IMR-90 (cell line): ENCODE measurements at places on chromosomes 2 and 18. TPM values are rescaled to one million over a fixed set of nuclear protein-coding genes. Genes with fewer than 3 reads are reported as not detected.
A peak's percentile ranks its signal among the peaks of the same experiment; 100 is the strongest.

- DNase-seq, result no peak
Observed at GRCh38 chr2:120245520-120246332, 6.9 kb upstream of the RALB start.

NR4A2 gene
- 2.3 and 13.6 TPM in 2 replicates for polyA plus RNA-seq

TUBB8B gene
- polyA plus RNA-seq, result not detected in 2 replicates

DCC gene
- 0.31 and 0.67 TPM in 2 replicates for polyA plus RNA-seq

DNA sequence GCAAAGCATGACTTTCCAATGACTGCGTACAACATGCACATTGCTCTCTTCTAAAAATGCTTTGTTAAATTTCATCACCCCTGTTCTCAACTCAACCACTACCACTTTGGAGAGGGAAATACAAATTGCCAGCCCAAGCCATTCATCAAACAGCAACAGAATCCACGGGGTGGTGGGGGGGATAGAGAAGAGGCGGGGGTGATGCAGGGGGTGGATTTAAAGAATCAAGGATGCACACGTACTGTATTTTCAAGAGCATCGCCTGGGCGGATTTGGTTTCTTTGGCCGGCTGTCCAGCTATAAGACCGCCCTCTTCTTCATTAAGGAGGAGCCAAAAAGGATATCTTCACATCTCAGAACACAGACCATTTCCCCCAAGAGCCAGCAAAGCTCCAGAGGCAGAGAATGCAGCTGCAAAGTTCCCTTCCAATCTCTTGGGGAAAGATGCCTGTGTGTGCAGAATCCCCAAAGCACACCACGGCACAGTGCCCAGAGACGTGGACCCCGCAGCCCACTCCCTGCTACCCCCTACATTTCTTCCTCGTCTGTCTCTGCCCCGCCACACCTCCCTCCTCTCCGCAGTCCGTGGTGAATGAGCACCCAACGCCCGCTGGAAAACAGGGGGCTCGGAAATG lies 977 bp downstream of the SLC8A1 start:
- DNase-seq, result peak; percentile 81

- DNase-seq, result no peak
Observed at GRCh38 chr18:55575066-55575465, 12.9 kb downstream of the TCF4 start.

ASB18 gene
- polyA plus RNA-seq, result not detected in 2 replicates

GRCh38 chr2:127175751-127176354 lies 44.2 kb downstream of the CYP27C1 start:
- peak; percentile 82 for DNase-seq

GRCh38 chr2:117936871-117937428 lies 76.9 kb downstream of the CCDC93 start:
- no peak for DNase-seq

GRCh38 chr2:123364243-123364896 lies 660.7 kb upstream of the CNTNAP5 start:
- DNase-seq, result no peak

GRCh38 chr2:28352104-28352503 lies 40.6 kb upstream of the FOSL2 start:
- no peak for DNase-seq

ZSWIM2 gene
- polyA plus RNA-seq, result 0.09 TPM in 1 of 2 replicates, not detected in the other

DNA sequence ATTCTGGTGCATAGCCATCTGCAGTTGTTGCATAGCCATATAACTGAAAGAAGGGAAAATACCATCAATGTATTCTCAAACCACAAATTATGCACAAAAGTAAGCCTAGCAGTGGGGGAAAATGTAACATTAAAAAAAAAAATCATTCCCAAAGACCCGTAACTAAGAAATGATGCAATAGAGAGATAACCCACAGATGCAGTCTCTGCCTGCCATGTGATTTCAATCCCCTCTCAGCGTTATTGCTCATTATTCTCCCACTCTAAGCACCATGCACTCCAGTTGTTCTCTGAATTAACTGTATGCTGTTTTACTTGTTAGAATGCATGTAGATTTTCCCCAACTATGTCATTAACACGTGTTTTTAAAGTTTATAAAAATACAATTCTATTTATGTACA lies 14.1 kb downstream of the DSC1 start:
- no peak for DNase-seq

DNA sequence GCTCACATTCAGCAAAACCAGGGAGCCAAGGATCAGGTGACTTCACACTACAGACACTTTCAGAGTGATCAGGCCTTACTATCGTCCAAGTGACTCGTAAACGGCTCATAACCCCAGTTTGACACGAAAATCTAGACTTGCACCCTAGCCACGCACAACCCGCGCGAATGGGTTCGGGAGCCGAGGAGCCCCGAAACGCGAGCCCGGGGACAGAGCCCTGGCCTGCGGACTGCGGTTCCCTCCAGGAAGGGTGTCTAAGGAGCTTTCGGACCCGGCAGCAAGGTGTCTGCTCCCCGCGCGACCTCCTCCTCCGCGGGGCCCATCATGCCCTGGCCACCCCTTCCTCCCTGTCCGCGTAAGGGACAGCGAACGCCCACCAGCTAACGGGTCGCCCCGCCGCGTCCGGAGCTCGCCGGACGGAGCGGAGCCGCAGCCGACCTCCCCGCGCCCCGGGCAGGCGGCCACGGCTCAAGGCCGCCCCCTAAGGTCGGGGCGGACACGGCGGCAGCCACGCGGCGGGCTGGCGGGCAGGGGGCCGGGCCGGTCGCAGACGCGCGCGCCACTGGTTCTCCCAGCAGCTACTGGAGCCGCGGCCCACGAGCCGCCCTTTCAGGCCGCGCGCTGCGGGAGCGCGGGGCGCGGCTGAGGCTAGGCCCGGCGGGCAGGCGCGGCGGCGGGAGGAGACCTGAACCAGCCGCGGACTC lies 575 bp downstream of the ATL2 start:
- DNase-seq, result peak; percentile 70

DNA sequence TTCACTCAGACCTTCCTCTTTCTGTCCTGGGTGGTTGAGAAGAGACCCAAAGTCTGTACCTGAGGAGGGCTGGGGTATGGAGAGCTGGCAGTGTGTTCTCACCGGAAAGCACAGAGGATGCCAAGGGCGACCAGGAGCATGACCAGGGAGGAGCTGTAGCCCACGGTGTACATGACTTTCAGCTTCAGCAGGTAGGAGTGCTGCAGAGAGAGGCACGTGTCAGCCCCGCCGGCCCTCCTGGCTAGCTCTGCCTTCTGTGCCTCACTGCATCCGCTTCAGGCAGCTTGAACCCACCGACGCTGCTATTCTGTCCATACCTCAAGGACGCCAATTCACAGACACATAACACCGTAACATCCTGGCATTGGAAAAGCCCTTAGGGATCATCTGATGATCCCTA lies 34.0 kb downstream of the TMEM37 start:
- no peak for DNase-seq

UBXN4 gene
- polyA plus RNA-seq, result 39.1 and 48.1 TPM in 2 replicates

DNA sequence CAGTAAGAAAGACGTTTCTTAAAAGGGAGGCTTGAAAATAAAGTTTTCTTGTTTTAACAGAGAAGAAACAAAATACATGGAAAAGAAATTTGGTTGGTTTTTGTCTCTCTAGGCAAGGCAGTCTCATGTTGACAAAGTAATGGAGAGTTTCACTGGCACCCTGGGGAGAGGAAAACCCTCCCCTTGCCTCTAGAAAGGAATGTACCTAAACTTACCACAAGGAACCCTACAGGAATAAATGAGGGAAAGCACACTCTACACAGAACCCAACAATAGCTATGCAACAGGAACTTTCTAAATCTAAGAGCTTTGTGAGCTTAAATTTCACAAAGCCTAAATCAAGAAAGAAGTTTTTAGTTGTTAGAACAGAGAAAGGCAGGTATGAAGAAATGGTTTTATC lies 37.0 kb downstream of the FIGN start:
- no peak for DNase-seq

DNA sequence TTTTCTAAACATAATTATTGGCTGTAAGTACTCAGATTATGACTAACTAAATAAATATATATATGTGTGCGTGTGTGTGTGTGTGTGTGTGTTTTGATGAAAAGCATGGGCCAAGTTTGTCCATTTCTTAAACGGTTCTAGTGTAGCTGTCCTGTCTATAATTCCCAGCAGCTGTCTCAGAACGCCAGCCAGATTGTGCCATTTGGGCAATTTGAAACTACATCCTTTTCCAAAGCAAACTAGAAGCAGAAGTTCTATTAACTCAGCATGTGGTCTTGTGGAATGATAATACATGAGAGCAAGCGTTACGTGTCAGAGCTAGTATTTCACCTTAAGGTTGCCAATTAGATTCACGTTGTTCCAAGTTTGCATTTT lies 1.7 kb downstream of the ARHGAP28 start:
- DNase-seq, result peak; percentile 94

- DNase-seq, result no peak
Observed at GRCh38 chr2:120367221-120367620, 21.3 kb downstream of the INHBB start.

DNA sequence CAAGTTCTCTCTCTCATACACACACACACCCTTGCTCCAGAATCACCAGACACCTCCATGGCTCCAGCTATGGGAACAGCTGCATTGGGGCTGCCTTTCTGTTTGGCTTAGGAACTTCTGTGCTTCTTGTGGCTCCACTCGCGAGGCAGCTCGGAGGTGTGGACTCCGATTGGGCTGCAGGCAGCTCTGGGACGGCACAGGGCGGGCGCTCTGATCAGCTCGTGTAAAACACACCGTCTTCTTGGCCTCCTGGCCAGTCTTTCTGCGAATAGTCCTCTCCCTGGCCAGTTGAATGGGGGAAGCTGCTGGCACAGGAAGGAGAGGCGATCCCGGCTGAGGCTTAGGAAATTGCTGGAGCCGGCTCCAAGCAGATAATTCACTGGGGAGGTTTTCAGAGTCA lies 22.4 kb downstream of the FOSL2 start:
- no peak for DNase-seq

DNA sequence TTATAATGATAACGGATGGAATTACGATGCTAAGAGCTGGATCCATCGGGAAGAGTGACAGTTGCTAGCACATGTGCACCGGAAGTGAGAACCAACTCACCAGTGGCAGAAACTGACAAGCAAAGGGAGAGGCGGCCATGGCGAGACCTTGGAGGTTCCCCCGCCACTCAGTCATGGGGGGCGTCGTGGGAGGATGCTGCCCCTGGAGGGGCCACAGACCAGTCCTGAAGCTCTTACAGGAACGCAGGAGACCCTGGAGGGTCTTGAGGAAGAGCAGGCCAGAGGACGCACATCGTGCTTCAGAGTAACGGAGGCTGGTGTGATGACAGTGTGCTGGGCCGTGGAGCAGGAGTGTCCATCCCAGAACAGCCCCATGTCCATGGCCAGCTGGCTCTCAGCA lies 53.1 kb upstream of the KCNG2 start:
- DNase-seq, result no peak

GRCh38 chr2:62868947-62869346 lies 163.4 kb downstream of the EHBP1 start:
- DNase-seq, result no peak

DNA sequence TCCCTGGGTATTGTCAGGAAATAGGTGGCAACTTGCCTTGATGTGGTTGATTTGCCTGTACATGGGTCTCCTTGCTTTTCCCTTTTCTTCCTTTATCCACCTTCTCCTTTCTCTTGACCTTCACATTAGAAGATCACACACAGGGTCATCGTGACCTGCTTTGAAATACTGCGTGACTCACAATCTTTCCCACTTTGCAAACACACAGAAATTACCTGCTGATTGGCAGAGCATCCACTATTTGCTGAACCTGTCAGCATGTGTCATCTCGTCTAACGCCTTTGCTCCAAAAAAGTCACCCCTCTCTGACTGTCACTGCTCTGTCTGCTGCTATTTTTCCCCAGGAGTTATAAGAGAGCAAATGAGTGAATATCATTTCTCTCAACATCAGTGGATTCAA lies 60.8 kb downstream of the MYO3B start:
- no peak for DNase-seq

GRCh38 chr2:143843686-143844085 lies 676.2 kb downstream of the ZEB2 start:
- no peak for DNase-seq

- DNase-seq, result peak; percentile 87
Observed at GRCh38 chr2:205407984-205408383, 274.3 kb upstream of the NRP2 start.

DNA sequence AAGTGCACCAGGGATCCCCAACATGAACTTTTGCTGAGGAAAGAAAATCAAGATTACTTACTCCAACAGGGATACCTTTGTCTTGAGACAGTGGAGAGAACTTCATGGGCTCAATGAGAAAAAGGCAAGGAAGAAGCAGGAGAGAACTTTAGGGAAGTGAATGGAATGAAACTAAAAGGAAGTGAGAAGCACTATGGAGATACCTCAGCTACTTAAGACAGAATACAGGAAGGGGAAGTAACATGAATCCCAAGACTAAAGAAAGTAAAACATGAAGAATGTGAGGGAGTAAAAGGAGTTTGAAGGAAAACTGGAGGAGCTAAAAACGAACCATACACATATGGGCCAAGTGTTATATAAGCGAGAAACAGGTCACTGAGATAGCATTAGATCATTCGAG lies 32.4 kb upstream of the ACTR3 start:
- DNase-seq, result no peak

RAB6C gene
- polyA plus RNA-seq, result not detected in 2 replicates

DNA sequence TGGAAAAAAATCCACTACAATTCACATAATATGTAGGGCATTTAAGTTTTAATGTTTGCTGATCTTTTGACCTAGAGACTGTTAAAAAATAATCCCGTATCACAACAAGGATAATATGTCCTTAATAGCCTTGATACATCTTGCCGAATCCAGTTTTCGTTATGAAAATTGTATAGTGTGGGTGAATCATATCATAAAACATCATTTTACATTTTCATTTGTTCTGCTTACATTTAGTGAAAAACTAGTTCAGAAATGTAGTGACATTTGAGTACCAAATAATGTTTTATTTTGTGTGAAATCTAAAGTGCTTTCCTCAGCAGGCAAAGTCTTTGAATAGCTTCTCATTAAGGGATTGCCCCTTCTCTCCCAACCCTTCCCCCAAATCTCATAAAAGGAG lies 1.9 kb downstream of the AFTPH start:
- DNase-seq, result no peak
